Suprapubic skin (tissue), 4 donors: ENCODE measurements at places on chromosomes 6 and 20. TPM values are rescaled to one million over a fixed set of nuclear protein-coding genes. Genes with fewer than 3 reads are reported as not detected.

DNA sequence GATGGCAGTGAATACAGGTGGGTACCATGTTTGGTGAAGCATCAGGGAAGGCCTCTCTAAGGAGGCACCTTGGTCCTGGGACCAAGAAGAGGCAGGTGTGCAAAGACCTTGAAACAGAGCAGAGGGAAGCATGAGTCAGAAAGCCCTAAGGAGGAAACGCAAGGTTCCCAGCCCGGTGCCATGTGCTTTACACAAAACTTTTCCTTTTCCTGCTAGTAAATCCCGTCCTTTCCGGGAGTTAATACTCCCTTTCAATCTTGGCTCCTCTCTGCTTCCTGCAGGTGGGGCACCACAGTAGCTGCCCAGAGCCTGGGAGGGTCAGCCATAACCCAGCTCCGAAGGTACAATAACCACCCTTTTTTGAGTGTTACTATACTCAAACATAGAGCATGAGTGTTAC is 19.4 kb upstream of the SLC23A2 start:
- no peak for DNase-seq

The BPHL gene
- total RNA-seq, result 22.9 TPM

- DNase-seq, result no peak
Observed at GRCh38 chr6:149903938-149904611, 6.2 kb upstream of the RAET1E start.

GRCh38 chr20:25697132-25697446 is 436 bp upstream of the ZNF337 start:
- DNase-seq, result no peak

DNA sequence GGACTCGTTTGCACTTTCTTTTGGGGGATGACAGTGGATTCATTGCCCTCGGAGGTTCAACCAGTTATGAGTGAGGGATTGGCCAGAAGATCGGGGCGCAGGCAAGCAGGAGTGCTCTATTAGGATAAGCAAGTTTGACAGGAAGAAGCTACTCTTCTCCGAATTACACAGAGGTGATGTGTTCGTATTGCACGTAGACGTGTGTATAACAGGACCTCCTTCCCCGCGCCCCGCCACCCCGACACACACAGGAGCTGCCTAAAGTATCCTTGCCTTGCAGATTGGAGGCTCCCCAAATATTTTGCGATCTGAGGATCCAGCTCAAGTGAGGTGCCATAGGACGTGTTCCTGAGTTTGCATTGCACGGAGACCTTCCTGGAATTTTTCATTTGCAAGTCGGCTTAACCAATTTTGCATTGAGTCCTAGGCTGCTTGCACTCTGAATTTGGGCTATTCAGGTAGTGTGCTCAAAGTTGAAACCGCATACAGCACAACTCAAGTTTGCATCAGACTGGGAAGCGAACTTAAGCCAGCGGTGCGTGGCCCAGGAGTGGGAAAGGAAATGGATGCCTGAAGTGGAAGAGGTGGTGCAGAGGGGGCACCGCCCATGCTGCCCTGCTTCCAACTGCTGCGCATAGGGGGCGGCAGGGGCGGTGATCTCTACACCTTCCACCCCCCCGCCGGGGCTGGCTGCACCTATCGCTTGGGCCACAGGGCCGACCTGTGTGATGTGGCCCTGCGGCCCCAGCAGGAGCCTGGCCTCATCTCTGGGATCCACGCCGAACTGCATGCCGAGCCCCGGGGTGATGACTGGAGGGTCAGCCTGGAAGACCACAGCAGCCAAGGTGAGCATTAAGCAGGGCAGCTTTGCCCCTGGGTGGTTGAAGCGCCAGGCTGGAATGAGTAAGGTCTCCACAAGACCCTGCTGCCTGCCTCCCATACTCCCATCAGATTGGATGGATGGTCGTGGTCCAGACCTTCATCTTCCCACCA is 770 bp downstream of the TCF19 start:
- no peak for DNase-seq

- DNase-seq, result no peak
Observed at GRCh38 chr20:2919518-2920245, 46.4 kb downstream of the PTPRA start.

The MLN gene
- not detected for total RNA-seq

DNA sequence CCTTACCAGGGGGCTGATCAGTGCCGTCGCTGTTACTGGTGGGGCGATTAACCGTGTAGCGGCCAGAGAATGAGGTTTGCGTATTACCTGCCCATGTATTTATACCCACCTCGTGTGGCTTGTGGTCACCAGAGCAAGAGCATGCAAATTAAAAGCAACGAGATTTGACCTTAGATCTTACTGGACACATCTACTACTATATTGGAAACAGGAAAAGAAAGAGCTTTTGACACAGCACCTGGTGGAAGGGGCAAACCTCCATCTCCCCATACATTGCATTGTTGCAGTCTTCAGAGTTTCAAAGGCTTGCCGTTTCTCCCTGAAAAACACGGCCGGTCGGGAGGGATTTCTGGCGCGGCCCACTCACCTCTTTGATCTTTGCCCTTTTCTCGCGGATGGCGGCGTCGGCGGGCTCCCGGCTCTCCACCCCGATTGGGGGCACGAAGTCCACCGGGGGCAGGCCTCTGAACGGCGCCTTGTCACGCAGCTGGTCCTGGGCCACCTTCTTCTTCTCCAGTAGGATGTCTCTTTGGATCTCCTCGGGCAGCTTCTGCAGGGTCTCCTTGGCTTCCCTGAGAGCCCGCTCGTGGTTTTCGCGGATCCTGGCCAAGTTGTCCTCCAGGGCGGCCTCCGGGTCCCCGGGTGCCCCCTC is 1.3 kb downstream of the MAN1A1 start:
- DNase-seq, result peak; percentile 70

GRCh38 chr6:104014163-104014959 is 845.4 kb downstream of the HACE1 start:
- DNase-seq, result no peak

GRCh38 chr6:43616725-43617472 is 12.2 kb downstream of the GTPBP2 start:
- DNase-seq, result no peak

The PDRG1 gene
- total RNA-seq, result 8.0 TPM

DNA sequence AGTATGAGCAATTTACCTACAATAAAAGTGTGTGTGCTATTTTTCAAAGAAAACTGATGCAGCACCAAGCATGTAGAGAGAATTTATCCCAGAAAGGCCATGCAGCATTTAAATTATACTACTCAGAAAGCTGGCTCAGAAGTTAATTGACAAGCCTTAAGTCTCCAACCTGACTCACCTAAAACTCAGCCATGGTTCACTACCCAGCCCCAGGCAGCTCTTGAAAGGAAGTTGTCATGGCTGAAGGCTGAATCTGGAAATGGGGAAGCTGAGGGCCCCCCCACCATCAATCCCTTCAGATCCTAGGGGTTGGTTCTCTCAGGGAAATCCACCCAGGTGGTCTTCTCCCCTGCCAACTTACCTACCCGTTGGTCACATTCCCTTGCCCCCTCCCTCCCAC is 19.7 kb downstream of the PPIL6 start:
- no peak for DNase-seq

DNA sequence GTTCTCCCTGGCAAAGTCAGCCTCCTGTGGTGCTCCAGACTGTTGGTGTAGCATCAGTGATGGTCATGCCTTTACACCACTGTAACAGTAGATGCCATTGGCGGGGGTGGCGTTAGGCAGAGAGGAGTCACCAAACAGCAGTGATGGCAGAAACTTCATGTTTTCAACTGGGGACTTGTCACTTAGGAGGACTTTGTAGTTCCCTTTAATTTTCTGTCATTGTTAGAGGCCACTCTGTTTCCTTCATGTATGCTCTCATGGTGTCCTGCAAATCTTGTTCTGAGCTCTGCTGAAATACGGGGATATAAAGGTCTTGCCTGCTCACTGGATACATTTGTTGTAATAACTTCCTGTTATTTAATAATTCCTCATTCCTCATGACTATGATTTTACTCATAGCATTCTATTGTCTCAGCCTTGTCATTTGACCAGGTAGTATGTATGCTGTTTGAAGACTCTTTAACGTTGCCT is 4.6 kb downstream of the MAP3K4 start:
- DNase-seq, result no peak

DNA sequence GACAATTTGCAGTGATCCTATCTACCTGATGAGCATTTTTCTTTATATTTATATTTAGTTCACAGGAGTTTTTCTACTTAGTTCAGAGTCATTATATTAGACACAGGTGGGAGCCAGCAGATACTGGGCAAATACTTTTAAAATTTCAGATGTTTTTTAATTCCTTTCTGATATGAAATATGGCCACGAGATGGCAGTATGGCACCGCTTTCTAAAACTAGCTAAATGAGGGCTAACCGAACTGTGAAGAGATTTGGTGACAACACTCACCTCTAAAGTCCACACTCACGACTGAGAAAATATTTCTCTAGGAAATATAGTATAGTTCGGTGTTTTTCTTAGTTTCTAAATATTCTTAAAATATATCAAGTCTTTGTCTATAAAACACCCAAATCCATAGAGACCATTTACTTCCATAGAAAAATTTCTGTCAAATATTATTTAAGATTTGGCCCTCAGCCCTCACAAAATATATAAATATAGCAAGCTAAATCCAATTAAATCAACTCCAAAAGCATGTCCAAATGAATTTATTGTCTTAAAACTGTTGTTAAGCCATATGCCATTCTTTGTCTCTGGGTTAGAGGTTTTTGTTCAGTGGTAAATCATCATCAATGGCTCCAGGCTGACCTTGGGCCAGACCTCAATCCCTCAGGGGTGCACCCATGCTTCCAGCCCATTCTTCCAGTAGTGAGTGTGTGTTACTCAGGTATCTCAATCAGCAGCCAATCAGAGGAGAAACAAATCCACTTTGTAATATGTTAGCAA is 63.6 kb downstream of the HUS1B start:
- no peak for DNase-seq

The RIMS4 gene
- total RNA-seq, result 1.2 TPM

DNA sequence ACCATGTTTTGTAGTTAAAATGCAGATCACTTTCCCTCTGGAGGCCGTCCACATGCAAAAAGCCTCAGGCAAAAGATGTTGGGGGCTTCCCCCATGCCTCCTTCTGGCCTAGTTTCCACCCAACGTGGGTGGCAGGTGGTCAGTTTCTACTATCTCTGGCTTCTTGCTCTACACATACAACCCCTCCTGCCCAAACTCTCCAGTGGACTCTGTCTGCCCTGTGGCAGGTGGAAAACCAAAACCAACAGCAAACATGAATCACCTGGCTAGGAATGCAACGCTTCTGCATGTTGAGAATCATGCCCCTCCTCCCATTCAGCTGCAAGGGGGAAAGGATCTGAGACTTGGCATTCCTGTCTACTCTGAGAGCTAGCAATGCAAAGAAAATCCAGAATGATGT is 94.8 kb downstream of the MBOAT1 start:
- no peak for DNase-seq

DNA sequence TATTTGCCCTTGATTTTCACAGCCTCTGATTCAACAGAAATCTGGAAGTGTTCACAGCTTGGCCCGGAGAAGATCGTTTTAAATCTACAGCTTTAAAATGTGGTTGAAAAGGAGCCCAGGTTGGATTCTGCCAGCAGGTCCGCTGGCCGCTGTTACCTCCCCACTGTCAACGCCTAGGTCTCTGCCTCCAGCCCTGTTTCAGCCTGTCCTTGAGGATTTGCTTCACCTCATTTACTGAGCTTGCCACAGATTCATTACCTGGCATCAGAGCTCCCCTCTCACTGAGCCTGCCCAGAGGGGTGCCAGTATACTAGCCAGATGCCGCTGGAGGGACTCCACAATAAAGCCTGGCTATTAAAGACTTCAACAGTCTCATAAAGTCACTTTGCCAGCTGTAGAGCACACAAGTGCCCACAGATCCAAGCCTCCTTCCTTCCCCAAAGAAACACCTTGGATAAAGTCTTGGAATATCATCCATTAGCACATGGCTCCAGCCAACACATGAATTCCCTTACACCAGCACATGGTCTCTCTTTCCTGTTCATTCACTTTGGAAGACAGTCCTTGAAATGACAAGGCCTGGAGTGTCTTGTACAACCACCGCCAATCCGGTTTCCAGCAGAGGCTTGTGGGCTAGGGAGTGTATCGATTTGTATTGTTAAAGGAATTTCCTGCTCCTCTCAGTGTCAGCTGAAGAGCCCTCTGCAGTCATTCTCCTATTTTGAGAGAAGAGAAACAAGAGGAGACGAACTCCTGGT is 9.5 kb upstream of the NR2E1 start:
- no peak for DNase-seq

DNA sequence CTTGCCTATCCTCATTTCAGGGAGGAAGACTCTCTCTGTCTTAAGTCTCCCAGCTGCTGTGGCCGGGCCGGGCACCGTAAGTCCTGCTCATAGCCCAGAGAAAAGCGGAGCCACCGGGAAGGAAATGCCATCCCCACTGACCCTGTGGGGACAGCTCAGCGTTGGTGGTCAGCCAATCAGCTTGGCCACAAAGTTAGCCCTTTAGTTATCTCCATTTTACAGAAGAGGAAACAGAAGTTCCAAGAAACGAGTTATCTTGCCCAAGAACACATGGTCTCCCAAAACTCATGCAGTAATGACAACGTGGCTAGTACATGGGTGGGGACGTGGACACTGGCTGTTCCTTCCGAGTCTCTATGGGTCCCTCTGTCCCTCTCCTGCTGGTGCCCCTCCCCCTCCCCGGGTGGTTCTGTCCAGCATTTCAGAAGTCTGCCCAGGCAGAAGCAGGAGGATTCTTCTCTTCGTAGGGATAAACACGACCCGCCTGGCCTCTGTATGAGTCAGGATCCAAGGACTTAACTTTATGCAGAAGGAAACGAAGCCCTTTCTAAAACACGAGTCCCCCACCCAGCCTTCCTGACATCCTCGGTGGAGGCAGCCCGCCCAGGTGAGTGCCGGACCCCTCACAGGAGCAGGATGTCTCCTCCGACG is 273.8 kb downstream of the CDH4 start:
- DNase-seq, result no peak

The PNPLA1 gene
- total RNA-seq, result 15.7 TPM

DNA sequence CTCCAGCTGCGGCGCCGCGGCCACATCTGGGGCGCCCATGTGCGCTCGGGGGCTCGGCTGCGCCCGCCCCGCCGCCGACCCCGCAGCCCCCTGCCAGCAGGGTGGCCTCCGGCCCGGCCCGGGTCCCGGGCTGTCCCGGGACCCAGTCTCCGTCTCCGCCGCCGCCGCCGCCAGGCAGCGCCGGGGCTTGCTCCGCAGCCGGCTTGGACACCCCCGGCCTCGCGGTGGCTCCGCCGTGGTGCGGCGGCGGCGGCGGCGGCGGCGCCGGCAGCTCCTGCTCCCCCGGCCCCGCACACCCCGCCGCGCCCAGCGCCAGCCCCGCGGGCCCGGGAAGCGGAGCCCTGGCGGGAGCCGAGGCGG is 219 bp downstream of the ISM1 start:
- DNase-seq, result no peak

The CCN6 gene
- total RNA-seq, result 0.25 TPM

DNA sequence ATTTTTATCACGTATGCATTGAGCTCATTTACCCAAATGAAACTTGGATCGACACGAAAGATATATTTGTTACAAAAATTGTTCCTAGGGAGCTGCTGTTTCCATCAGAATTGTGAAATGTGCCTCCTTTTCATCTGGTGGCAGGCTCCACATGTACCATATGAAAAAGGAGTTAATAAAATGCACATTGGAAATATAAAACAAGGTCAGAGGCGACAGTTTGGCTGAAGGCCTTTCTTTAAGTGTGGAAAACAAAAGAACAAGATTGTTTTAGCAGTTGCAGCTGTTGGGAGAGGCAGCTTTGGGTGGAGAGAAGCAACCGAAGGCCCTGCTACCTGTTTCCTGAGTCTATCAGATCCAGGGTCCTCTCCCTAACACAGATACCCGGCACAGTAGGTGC is 334.5 kb upstream of the NT5E start:
- no peak for DNase-seq
